Erythroblast (primary cell): ENCODE measurements at places on chromosomes 2 and 18.
A peak's percentile ranks its signal among the peaks of the same experiment; 100 is the strongest.

- DNase-seq = no peak
Measured at GRCh38 chr18:78473563-78473962, 506.1 kb upstream of the SALL3 start.

- no peak for DNase-seq
Measured at GRCh38 chr2:68746408-68746807, 11.8 kb downstream of the ARHGAP25 start.

- DNase-seq = no peak
Measured at GRCh38 chr2:52405980-52406379, 1361.6 kb upstream of the CHAC2 start.

- no peak for DNase-seq
Measured at GRCh38 chr18:75108579-75109318, 100.2 kb downstream of the PTGR3 start.

DNA sequence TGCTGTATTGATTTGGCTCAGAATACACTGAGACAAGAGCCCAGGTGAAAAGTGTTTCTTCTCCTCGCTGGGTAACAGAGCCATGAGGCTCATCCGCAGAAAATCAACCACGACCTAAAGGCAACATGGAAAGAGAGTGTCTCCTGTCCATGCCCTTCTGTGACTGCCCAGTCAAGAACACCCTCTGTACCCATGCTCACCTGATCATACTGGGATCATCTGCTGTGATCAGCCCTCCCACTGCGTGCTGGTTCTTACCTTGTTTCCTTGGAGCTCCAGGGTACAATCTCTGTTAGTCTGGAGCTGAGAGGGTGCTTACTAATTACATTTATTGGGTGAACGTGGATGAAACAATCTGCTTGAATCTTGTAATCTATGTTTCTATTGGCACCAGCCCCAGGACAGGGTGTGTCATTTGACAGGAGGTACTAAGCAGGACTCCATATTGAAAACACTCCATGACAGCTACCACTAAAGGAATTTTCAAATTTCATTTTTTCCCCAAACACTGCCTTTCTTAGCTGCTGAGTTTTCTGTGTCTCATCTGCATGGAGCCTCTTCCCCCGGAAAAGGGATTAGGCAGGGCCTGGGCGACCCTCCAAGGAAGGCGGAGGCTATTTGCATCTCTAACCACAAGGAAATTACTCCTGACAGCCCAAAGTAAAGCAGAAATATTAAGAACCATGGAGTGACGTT, 39.7 kb upstream of the GRP start:
- no peak for DNase-seq

DNA sequence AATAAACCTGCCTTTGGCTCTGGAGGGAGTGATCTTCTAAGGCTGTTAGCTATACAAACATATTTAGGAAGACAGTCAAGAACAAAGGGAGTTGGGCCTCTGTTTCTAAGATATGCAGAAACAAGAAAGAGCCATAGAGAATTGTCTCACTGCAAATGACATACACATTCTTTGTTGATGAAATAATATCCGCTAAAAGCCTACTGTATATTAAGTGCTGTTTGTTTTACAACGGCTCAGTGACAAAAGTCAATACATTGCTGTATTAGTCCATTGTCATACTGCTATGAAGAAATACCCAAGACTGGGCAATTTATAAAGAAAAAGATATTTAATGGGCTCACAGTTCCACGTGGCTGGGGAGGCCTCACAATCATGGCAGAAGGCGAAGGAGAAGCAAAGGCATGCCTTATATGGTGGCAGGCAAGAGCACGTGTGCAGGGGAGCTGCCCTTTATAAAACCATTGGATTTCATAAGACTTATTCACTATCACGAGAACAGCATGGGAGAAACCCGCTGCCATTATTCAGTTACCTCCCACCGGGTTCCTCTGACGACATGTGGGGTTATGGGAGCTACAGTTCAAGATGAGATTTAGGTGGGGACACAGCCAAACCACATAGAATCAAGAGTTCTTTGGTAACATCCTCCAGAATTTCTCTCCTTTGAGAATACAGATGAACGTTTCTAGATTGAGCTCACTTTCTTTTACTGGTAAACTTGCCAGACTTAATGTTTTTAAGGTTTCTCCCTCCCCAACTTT, 157.8 kb downstream of the PIK3C3 start:
- no peak for DNase-seq

- no peak for DNase-seq
Measured at GRCh38 chr2:147888680-147889079, 43.9 kb downstream of the ACVR2A start.

DNA sequence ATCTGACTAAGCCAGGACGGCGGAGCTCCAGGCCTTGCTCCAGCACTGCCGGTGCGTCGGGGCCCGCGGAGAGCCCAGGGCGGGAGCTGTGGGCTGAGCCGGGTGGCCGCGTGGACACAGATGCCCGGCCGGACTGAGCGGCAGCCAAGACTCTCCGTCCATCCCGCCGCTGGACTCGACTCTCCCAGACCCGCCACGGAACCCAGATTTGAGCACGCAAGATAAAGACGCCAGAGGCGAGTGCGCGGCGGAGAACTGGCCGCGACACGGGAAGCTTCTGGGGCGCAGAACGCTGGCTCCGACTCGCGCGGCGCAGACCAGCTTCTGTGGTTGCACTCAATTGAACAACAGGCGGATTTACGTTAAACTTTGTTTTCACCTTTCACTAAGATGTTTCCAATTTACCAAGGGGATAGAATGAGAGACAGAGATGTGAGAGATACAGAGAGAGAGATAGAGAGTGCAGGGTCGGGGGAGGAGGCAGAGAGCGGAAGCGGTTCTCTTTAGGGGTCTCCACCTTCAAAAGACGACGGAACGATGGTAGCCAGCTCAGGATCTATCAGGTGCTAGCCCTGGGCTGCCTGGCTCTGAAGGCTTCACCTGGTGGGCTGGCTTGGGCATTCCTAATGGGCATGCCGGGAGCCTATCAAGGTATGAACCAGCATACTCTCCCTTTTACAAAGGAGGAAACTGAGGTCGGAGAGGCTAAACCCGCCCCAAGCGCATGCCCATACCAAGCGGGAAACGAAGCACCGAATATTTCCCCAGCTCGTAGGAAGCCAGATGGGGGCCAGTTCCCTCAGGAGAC, 10.4 kb upstream of the EN1 start:
- no peak for DNase-seq

DNA sequence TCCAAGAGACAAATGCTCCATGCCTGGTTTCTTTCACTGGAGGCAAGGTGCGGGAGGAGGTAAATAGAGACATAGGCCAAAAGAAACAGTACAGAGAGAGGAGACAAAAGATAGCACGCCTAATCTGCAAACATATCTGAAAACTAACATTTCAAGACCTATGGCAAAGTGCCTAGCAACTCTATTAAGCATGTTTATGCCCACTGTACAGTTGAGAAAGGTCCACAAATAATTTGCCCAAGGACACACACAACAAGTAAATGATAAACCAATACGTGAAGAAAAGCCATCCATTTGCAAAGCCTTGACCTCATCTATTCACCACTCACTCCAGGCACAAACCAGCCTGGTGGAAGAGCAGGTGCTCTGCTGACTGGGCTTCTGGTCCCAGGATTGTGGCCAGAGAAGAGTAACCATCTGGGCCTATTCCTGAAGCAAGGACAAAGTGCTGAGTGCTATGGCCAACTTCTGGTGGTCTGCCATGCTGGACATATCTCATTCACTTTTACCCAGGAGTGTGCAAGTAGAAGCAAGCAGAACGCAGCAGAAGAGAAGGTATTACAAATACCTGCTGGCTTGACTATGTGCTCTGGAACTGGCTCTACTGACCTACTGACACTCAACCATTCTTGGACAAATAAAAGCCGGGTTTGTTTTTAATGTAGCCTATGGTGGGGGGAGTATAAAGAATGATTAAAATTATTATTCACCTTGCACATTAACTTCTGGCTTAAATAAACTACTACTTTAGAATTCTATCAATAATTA, 25.3 kb downstream of the TMEM131 start:
- DNase-seq = peak; percentile 23

DNA sequence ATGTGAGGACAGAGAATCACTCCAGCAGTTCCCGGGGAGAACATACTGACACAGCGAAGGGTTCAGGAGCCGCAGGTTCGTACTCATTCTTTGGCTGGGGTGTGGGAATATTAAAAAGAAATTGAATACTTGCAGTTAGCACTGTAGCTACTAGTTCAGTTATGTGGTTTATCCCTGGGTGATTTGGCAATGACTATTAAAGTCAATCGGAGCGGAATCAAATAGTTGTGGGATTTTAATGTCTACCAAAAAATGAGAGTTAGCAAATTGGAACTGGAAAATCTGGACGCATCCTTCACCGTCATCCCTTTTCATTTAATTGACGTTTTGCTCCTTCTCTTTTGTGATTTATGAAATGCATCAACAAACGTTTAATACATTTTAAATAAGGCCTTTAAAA, 50.8 kb downstream of the GBX2 start:
- DNase-seq = no peak

- no peak for DNase-seq
Measured at GRCh38 chr2:43540021-43540779, 55.6 kb downstream of the THADA start.

- DNase-seq = peak; percentile 15
Measured at GRCh38 chr2:102061962-102062795, 70.4 kb downstream of the IL1R2 start.

- no peak for DNase-seq
Measured at GRCh38 chr2:8993196-8993901, 10.1 kb downstream of the MBOAT2 start.

GRCh38 chr2:227703280-227703732, 14.5 kb downstream of the SLC19A3 start:
- DNase-seq = no peak

- no peak for DNase-seq
Measured at GRCh38 chr2:240219208-240219890, 78.9 kb upstream of the OTOS start.

GRCh38 chr2:33240178-33240577, 236.3 kb upstream of the RASGRP3 start:
- no peak for DNase-seq

DNA sequence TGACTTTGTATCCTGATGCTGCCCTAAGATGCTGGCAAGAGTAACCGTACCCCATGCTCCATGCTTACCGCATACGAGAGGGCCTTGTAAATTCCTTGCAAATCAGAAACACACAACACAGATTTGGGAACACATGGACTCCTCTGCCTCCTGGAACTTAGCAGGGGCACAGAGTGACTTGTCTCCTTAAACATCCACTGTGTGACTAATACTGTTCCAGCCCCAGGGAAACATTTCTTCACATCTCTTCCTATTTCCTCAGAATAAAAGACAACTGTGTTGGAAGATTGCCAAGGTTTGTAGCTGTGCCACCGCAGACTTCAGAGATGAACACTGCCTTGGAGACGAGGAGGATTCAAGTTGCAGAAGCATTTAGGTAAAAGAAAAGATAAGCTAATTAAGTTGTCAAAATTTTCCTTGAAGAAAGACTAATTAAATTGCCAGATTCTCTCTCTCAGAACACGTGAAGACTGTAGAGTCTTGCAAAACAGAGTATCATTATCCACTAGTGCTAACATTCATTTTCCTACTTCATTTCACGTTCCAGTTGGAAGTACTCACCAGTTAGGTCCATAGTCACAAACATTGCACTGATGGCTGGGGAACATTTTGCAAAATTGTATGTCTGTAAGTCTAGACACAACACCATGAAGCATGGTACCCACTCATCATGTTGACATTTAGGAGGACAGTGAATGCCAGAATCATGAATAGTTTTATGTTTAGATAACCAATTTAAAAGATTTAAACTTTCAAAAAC, 188.8 kb downstream of the TSN start:
- DNase-seq = no peak

DNA sequence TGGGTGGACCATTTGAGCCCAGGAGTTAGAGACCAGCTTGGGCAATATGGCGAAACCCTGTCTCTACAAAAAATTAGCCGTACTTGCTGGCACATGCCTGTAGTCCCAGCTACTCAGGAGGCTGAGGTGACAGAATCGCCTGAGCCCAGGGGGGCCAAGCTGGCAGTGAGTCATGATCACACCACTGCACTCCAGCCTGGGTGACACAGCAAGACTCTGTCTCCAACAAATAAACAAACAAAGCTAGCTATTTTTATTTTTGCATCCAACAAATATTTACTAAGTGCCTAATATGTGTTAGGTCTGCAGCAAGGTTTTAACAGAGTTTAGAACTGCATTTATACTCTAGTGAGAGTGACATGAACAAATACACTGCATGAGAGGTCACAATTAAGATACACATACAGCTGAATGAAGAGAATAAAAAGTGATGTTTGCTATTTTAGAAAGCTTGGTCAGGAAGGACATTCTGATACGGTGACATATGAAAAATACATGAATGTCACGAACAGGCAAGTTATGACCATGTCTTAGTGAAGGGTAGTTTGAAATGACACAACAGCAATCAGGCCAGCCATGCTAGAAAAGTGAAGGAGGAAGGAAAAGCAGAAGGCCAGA, 83.2 kb upstream of the FRZB start:
- DNase-seq = peak; percentile 73

GRCh38 chr2:239159476-239159911, 241.3 kb downstream of the HDAC4 start:
- DNase-seq = no peak

DNA sequence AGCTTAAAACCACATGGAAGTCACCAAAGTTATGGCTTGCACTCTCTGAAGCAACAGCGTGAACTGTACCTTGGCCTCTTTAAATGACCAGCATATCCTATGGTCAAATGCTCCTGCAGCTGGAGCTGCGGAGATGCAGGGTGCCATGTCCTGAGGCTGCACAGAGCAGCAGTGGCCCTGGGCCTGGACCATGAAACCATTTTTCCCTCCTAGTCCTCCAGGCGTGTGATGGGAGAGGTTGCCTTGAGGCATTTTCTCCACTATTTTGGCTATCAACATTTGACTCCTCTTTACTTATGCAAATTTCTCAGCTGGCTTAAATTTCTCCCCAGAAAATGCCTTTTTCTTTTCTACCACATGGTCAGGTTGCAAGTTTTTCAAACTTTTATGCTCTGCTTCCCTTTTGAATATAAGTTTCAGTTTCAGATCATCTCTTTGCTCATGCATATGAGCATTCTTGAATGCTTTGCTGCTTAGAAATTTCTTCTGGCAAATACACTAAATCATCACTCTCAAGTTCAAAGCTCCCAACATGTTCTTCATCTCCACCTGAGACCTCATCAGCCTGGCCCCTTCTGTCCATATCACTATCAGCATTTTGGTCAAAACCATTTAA, 82.9 kb upstream of the TMEFF2 start:
- no peak for DNase-seq

DNA sequence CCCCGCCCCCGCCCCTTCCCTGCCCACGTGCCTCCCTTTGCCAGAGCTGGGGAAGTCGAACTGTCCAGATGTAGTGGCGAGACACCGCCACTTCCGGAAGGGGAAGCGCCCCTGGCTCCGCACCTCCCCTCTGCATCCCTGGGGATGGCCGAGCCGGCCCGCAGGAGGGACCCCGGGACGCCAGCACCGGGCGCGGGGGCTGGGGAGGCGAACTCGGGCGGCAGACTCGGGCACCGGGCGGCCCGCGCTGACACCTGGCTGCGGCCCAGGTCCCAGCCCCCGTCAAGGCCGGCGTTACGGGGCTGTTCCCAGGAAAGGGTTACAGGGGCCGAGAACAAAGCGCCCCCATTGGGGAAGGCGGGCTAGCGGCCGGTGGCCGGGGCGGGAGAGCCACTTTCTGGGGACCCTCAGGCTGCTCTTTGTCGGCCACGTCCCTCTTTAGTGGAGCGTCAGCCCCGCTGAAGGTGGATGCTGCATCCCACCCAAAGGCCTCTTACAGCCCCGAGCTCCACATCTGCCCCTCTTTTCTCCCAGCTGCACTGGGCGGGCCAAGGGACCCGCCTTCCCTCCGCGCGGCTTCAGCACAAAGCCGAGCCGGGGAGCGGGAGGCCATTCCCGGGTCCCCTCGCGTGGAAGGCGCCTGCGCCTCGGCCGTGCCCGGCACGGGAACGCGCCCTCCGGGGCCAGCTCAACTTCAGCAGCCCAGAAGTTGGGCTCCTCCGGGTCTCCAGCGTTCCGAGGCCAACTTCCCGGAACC, 1.3 kb downstream of the SDC1 start:
- DNase-seq = no peak
